ENCODE measurements at places on chromosomes 16 and 17. TPM values are rescaled to one million over a fixed set of nuclear protein-coding genes. Genes with fewer than 3 reads are reported as not detected.

DNA sequence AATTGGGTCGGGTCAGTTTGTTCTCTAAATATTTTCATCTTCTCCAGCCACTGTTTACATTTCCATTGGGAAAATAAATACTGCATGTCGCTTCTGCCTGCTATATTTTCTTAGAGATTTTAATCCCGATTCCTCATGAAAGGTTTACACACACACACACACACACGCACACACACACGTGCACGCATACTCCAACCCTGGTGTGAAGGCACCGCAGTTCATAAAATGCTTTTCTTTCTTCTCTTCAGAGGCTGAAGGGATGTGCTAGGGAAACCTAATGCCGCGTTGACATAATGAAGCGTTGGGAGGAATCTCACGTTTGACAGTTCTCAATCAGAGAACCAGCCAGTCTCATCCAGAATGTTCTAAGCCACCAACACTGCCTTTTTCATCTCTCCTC, 222.9 kb upstream of the IRX3 start:
- ATAC-seq: no peak

DNA sequence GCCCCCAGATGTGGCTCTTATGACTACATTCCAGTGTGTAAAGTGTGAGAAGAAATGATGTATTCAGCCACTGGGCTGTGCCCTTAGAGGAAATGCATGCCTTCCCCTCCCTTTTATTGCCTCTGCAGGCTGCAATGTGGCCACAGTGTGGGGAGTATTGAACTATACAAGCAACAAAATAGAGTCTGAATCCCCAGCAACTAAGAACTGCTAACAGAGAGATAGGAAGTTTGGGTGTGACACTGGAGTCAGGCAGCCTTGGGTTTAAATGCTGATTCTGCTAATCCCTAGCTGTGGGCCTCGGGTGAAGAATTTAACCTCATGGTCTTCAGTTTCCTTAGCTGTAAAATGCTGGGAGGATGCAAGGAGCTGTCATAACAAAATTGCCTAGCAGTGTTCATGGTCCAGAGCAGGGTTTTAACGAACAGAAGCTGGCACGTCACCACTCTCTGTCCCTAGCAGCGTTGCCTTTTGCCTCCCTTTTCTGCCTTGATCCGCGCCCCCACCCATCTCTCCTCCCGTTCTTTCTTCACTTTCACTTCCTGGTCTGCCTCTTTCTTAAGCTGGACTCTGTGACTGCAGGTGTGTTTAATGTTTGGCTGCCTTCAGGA, 50.3 kb downstream of the KPNA2 start:
- peak; percentile 14 for ATAC-seq

CACNA1G gene
- total RNA-seq: 0.08 TPM

- peak; percentile 53 for ATAC-seq
Measured at GRCh38 chr17:55577687-55578086, 66.4 kb upstream of the SMIM36 start.

ITGB3 gene
- 1.7 TPM for total RNA-seq

DNA sequence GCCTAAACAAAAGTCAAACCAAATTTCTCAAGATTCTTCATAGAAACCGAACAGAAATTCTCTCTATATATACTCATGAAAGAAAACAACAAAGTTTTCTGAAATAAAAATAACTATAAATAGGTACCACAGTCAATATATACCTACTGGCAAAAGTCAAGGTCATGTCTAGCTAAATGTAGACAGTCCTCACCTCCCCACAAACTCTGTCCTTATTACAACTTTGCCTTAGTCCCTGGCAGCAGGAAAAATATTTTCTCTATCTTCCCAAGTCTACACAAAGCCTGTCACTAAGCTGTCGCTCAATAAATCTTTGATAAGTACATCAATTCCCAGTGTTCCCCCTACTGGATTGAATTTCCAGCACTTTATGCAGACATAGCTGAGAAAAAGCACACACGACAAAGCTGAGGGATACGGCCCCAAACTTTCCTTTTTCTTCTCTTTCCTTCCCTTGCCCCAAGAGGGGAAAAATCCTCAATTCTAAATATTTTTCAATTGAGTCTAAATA, 2.7 kb downstream of the CFAP20 start:
- no peak for ATAC-seq

TSPAN10 gene
- total RNA-seq: 2.2 TPM

DNA sequence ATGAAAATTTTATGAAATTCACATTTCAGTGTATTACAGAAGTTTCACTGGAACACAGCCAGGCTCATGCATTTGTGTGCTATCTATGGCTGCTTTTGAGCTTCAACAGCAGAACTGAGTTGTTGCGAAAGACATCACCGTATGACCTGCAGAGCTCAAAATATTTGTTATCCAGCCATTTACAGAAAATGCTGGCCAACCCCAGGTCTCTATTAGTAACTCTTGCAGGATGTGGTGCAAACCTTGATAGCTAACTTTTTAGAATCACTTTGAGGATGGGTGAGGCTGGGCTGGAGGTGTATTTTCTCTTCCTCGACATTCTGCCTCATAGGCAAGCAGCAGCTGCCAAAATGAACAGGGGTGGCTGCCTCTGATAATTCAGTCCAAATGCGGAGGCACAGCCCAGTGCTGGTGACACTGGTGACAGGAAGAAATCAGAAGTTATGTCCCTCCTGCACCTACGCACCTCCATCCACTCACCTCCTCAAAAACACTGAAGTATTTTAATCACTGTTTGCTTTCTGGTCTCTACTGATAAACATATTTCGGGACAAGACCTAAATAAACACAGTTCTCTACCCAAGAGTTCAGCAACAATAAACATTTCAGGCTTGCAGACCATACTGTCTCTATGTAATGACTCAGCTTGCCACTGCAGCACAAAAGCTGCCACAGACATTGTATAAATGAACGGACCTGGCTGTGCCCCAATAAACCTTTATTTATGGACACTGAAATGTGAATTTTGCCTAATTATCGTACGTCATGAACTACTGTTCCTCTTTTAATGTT, 28.5 kb downstream of the ARHGAP17 start:
- no peak for ATAC-seq

GRCh38 chr16:21156767-21157467, 1.6 kb upstream of the LDAF1 start:
- no peak for ATAC-seq

DNA sequence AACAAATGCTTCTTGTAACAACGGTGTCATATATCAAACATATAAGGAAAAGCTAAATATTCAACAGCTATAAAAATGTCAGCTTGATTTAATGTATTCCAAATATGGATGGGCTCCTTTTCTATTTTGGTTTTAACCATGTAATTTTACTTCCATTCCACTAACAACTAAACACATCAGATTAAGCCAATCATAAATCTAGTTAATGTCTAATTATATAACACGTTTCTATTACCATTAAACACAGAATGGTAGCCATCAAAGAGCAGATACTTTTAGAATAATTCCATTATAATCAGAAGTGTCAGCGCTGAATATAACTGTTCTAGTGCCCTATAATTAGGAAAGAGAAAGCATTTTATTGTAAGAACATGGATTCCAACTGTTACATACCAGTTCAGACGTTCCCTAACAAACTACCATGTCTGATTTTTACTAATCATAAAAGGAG, 10.0 kb downstream of the CMC2 start:
- ATAC-seq: no peak

GRCh38 chr17:45958994-45959665, 39.9 kb upstream of the STH start:
- ATAC-seq: peak; percentile 57

ST6GALNAC2 gene
- total RNA-seq: 24.0 TPM

All from esophagus mucosa (tissue), 1 donor.